ENCODE measurements at places on chromosomes 4 and X.

- no peak for DNase-seq
Measured at GRCh38 chr4:153318696-153319320, 25.7 kb upstream of the MND1 start.

DNA sequence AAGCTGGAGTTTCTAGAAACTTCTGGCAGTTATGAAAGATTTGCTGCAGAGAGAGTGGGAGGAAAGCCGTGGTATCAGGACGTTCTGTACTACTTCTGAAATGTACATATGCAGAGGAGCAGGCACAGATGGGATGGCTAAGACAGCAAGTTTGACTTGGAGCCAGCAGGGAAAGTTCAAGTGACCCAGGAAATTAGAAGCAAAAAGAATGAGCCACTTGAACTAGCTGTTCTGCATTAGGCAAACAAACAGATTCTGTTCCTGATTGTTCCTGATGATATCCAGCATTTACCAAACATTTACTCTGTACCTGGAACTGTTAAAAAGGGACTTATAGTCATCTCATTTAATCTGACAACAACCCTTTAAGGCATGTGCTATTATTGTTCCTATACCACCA, 41.4 kb upstream of the CXCL13 start:
- no peak for DNase-seq

DNA sequence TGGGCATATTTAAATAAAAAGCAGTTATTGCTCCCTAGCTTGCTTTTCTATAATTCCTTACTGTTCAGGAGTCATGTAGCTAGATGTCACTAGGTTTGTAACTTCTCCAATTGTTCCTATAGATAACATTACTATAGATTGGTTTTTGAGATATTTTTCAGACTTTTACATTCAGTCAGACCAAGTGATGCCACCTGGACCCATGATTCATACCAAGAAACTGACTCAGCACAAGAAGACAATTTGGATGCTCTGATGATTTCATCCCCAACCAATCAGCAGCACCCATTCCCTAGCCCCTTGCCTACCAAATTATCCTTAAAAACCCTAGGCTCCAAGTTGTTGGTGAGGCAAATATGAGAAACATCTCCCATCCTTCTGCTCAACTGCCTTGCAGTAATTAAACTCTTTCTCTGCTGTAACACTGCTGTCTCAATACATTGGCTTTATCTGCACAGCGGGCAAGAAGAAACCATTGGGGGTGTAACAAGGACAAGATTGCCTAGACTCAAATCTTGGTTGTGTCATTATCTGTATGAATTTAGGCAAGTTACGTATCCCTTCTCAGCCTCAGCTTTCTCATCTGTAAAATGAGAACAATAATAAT, 11.8 kb upstream of the NEIL3 start:
- no peak for DNase-seq

- no peak for DNase-seq
Measured at GRCh38 chr4:142614621-142615323, 231.3 kb downstream of the INPP4B start.

GRCh38 chr4:173189117-173189693, 20.6 kb downstream of the GALNT7 start:
- no peak for DNase-seq

DNA sequence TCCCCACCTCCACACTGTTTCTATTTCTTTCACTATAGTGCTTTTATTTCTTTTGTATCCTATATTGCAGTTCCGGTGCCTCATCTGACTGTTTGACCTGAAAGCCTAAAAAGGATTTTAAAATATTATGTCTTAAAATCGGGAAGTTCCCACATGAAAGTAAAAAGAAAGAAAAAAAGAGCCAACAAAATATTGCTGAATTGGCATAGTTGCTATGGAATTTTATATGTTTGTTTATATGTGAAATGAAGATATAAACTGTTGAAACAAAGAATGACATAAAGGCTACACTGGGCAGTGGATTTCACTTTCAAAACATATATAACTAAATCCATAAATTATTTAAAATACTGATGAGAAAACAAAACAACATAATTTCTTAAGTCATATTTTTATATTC, 1383.7 kb downstream of the C4orf33 start:
- DNase-seq = no peak

- no peak for DNase-seq
Measured at GRCh38 chrX:17803449-17803848, 57.6 kb downstream of the RAI2 start.

DNA sequence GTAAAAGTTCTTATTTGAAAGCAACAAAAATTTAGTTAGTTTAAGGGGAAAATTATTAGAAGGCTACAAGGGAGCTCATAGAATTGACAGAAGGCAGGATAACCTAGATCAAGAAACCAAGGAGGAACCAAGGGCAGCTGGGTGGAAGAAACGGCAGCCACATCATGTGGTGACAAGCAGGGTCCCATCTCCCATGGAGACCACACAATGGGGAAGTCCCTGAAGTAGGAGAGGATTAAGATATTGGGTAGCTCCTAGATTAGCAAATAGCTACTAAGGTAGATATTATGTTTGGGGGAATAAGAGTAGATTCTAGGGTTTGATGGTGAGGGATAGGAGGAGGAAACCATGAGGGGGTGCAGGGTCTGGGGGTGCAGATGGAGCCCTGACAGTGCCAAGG, 48.0 kb upstream of the TMEM154 start:
- DNase-seq = no peak

GRCh38 chr4:56148428-56148827, 199.7 kb downstream of the CEP135 start:
- no peak for DNase-seq

- DNase-seq = no peak
Measured at GRCh38 chrX:4710618-4711433, 997.4 kb upstream of the PRKX start.

DNA sequence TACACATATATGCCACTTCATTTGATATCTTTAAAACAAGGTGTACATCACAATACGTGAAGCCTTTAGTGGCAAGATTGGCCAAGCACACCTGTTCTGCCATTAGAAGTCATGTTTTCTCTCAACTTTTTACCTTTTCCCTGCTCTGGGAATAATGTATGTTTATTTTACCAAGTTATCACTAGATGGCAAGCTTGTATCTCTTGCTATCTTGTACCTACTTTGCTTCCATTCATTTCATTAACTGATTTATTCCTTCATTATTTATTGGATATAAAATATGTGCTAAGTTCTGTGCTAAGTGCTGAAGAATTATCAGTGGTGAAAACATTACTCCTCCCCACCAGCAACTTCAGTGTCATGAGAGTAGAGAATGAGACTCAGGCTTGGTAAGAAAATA, 245.5 kb downstream of the ANK2 start:
- DNase-seq = no peak

DNA sequence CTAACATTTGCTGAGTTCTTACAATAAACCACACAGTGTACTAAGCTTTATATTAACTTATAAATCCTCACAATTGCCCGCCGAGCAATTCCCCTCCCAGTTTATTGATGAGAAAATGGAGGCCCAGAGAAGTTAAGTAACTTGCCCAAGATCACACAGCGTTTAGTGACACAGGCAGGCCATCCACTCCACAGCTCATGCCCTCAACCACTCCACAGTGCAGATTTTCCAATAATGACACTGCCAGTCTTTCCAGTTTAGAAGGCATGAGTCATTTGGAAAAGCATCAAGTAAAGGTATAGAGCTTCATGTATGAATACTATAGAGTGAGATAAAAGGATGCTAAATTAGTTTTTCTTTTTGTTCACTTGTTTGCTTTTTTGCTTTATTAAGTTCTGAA, 208.5 kb downstream of the CAMK2D start:
- no peak for DNase-seq

DNA sequence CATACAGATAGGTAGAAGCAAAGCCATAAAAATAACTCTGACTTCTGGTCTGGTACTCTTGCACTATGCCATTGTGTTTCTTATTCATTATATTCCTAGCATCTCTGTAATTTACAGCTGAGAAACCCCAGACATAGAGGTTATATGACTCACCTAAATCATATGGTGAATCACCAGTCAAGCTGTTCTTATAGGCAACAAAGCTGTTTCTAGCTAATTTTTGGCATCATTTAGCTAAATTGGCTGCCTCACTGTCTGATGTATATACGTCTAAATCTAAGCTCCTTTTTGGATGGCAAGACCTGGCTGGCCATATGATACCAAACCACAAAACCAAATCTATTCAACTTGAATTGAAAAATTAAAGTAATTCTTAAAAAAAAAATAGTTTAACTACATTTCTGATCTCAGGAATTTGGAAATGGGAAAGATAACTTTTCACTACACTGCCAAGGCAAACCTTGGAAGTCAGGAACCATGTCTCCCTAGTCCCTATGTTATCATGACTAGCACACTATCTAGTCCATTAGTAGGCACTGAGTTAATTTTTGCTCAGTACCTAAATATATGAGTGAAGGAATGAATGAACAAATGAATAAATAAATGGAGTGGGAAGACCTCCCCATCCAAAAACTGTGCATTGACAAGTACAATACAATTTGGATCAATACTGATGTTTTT, 41.3 kb upstream of the STAG2 start:
- DNase-seq = no peak
